ENCODE measurements at places on chromosomes 12 and 14.

DNA sequence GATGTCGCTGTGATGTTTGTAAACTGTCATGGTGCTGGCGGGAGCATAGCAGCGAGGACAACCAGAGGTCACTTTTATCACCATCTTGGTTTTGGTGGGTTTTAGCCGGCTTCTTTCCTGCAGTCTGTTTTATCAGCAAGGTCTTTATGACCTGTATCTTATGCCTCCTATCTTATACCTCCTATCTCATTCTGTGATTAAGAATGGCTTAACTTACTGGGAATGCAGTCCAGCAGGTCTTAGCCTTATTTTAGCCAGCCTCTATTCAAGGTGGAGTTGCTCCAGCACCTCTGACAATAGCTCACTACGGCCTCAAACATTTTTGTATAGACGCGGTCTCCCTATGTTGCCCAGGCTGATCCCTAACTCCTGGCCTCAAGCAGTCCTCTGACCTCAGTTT, 53.7 kb downstream of the B4GALNT3 start:
- DNase-seq, result no peak

DNA sequence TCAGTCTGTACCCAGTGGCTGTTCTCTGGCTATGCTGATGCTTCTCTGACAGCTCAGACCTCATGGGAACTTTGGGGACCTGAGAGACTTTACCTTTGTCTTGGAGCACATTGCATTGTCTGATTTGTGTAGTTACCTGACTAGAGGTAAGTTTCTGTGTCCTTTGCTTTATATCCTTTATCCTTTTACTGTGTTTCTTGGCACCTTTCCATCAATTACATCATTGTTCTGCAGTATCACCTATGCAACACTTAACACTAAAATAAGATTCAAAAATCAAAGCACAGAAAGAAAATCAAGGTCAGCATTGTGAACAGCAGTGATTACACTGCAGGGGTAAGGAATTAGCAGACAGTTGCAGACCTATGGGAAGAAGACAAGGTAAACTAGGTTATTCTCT, 43.8 kb downstream of the SLC35F4 start:
- DNase-seq, result no peak

DNA sequence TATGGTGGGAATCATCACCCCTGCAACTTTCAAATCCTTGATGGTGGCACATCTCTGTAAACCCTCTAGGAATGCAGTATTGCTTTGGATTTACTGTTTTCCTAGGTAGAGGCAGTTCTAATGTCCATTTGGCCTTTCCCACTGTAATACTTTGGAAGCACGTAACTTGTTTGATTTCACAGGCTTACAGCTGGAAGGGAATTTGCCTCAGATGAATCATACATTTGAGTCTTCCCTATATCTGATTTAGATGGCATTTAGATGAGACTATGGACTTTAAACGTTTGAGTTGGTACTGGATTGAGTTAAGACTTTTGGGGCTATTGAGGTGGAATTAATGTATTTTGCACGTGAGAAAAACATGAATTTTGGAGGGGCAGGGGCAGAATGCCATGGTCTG, 35.9 kb downstream of the DAAM1 start:
- DNase-seq, result no peak

GRCh38 chr14:72064501-72064900, 132.3 kb downstream of the RGS6 start:
- DNase-seq, result no peak

- DNase-seq, result no peak
Observed at GRCh38 chr12:117563706-117564105, 202.3 kb upstream of the NOS1 start.

GRCh38 chr14:68792979-68793733, at the start of gene ZFP36L1:
TSS of gene ZFP36L1 (minus strand) at chr14:68793067. CDS start at chr14:68792938, 129 bp downstream.
- peak; percentile 65 for DNase-seq

GRCh38 chr12:48556631-48557030, 13.2 kb downstream of the LALBA start:
- no peak for DNase-seq

- no peak for DNase-seq
Observed at GRCh38 chr14:74974364-74975058, 19.1 kb upstream of the PGF start.

DNA sequence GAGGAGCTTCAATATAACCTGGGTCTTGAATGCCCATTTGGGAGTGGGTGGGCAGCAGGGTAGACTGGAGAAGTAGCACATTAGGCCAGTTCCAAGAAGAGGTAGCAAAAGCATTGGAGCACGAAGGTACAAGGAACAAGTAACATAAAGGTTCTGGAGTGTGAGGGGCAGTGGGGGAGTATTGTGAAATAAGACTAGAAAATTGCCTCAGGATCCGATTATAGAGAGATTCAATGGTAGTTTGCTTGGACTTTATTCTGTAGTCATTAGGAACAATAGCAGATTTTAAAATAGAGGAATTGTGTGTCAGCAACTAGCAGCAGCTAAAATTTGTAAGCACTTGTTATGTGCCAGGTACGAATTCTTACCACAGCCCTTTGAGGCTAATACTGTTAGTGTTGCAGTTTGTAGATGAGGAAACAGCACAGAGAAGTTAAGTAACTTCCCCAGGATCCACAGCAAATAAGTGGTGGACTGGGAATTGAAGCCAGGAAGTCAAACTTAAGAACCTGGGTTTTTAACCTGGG, 61.8 kb downstream of the PPFIBP1 start:
- no peak for DNase-seq

DNA sequence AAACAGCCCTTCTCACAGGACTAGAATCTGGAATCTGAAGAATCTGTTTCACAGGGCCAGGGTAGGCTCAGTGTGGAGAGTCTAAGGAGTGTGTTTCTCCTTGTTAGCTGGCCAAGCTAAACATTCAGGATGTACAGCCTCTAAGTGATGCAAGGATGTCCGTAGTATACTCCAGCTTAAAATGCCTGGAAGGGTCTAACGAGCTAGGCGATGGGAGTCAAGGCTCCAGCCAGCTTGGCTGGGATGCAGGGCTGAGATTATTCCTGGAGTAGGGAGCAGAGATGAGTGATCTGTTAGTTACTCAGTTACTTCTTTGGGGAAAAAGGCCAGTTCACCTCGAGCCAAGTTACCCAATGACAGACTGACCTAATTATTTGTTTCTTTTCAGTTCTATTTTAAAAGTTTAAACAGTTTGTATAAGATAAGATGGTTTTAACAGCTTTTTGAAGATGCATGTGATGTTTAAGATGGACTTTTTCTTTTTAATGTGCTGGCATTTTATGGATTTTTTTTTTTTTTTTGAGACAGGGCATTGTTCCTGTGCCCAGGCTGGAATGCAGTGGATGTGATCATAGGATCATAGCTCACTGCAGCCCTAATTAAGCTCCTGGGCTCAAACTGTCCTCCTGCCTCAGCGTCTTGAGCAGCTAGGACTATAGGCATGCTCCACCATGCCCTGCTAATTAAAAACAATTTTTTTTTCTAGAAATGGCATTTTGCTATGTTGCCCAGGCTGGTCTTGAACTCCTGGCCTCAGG, 41.1 kb downstream of the SYNE2 start:
- no peak for DNase-seq

DNA sequence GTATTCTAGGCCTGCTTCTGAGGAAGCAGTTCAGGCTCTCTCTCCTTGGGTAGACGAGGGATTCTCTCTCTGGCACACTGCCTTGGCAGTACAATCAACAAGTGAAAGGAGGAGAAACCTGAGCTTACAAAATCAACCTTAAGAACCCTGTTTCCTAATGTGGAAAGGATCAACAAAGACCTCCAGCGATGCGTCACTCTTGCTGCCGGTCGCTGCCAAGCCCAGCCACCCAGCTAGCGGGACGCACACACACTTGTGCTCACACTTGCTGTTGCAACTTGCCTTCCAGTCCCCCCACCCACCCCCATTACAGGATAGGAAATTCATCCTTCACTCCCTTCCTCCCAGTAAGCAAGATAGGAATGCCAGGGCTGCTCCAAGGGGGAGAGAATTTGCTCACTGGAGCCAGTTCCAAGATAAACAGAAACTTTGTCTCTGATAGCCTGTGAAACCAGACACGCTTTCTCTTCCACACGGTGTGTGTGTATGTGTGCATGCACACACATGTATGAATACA, 144.3 kb downstream of the BCL11B start:
- no peak for DNase-seq

DNA sequence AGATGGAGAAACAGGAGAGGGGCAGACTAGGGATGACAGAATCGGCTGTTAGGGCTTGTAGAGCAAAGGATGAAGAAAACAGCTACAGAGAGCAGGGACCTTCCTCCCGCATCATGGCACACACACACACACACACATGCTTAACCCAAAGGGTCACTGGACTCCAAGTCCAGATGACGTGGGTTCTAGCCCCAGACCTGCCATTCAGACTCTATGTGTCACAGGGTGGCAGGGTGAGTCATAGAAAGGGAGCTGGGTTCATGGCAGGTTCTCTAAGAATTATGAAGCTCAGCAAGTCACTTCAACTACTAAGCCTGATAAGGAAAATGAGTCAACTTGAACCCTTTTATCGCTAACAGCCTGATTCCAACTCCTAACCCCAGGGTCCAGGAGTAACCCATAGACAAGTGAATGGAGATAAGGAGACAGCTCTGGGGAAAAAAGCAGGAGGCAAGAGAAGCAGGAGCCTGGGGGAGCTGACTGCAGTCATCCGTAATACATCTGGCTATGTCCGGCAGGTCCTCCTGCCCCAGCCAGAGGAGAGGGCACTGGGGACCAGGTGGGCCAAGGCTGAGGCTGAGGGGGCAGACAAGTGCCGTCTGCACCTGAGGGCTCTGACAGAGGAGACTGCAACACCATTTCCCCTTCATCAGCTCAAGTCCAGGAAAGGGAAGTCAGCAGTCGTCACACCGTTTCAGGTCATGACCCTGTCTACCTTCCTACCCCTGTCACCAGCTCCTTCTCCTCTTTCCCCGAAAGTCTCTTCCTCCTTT, 3.6 kb upstream of the TNFRSF1A start:
- DNase-seq, result no peak

DNA sequence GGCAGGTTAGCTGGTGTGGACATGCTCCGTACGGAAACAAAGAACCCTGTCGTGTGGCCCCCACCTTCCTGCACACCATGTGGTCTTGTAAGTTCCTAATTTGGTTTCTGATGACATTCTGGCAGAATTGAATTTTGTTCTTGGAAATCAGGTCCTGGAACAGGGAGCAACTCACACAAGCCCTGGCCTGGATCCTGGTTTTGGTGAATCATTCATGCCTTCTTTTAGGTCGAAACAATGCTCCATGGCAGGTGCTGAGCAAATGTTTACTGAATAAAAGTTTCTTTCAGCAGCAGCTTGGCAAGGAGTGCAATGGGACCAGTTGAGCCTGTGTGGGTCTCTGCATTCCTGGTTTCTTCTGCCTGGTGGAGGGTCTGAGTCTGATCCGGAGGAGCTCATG, 978.4 kb downstream of the BCL11B start:
- no peak for DNase-seq

- no peak for DNase-seq
Observed at GRCh38 chr14:53316504-53316903, 163.4 kb upstream of the DDHD1 start.

DNA sequence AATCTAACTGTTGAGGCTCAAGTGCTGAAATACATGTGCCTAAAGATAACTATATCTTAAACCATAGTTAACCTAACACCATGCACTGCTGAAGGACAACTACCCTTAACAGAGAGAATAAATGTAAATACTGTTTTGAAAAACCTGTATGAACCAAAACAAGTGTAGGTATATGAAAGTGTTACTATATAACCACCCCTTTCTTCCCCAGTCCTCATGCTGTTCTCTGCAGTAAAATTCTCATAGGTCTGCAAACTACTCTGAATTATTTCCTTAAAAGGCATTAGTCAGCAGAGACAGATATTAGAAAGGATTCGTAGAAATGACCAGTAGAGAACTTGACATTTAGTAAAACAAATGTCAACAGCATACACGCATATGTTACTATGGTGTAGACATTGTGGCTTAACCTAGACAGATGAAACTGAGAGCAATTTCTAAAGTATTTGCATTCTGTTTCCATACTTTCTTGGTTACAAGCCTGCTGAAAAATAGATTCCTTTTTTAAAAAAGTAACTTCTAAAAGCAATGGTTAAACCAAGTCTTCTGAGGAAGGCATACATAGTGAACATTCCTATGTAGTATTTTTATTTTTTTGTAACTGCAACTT, 13.9 kb downstream of the CSRP2 start:
- no peak for DNase-seq

GRCh38 chr14:94163796-94164195, 10.3 kb upstream of the PPP4R4 start:
- peak; percentile 36 for DNase-seq

DNA sequence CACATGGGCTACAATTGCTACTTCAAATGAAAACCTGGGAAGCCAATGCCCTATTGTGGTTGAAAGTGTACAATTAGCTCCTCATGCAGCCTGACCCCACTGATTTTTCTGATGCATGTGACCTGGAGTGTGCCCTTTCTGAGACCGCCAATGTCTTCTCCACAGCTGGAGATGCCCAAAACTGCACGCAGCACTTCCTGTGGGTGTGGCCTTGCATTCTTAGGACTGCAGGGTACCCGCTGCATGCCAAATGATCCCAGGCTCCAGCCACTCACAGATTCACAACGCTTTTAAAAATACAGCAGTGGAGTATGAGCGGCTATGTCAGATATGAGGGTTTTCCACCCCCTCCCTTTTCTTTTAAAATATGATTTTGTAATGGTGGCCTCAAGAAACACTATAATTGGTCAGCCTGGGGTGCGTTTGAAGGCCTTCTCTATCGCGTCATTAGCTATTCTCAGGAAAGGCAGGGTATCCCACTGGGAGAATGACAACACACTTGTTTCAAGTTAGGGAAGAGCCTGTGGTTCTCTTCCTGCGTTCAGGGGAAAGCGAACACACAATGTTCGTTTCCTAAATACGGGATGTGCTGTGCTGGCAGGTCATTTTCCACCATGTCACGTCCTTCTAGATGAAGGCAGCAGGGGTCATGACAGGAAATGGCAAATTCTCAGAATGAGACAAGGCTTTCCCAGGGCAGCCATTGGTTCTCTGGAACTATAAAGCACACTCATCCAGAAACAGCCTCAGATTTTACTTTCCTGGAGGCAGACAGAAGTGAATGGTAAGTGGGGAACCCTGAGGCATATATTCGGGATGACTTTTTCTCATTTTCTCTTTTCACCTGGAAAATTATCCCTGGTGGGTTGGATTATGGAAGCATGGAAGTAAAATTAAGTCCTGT, at the start of gene APOLD1:
APOLD1 (plus strand) TSS at position 749 of the 904 bp plus-strand sequence; CDS start at position 782, 33 bp downstream.
- DNase-seq, result no peak

DNA sequence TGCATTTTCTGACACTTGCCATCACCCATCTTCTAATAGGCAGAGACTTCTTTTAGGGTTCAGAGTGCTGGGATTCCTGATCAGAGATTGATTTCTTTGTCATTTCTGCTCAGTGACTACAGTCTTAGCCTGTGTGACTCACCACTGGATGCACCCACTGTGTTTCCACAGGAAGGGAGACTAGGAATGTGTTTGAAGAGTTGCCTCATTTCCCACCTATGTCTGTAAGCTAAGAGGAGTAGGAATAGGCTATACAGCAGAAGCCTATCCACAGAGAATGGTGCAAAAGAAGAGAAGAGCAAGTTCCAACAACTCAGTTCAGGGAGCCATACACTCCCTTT, 60.2 kb upstream of the ACTN1 start:
- DNase-seq, result no peak

- no peak for DNase-seq
Observed at GRCh38 chr14:31465111-31465510, 7.8 kb upstream of the DTD2 start.

- DNase-seq, result no peak
Observed at GRCh38 chr14:59776468-59776867, 94.1 kb downstream of the RTN1 start.

All from head of caudate nucleus (tissue), 42 donors.